ENCODE measurements at places on chromosomes 4 and X.

DNA sequence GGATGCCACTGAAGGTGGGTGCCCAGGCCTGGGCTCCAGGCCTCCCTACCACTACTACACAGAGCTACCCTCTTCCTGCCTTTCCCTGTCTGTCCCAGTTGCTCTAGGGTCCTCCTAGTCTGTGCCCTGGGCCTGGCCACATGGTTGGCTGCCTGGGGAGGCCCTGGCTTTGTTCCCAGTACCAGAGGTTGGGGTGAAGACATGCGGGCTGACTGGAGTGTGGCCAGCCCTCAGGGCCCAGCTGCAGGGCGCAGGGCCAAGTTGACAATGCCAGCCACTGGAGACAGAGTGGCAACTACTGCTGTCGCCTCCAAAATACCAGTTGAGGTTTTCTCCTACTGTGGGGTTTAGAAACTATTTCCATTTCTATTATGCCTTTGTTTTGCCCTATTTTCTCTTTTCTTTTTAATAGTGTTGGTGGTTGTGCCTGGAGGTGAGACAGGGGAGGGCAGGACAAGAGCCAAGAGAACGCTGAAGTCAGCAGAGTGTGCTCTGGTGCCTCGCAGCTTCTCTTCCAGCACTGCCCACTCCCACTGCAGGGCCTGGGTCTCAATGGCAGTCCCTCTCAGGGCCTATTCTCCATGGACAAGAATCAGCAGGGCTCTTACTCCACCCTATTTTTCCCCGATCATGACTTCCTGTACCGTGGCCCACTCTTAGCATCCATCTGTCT lies 32.2 kb upstream of the XPNPEP2 start:
- peak; percentile 54 for DNase-seq

DNA sequence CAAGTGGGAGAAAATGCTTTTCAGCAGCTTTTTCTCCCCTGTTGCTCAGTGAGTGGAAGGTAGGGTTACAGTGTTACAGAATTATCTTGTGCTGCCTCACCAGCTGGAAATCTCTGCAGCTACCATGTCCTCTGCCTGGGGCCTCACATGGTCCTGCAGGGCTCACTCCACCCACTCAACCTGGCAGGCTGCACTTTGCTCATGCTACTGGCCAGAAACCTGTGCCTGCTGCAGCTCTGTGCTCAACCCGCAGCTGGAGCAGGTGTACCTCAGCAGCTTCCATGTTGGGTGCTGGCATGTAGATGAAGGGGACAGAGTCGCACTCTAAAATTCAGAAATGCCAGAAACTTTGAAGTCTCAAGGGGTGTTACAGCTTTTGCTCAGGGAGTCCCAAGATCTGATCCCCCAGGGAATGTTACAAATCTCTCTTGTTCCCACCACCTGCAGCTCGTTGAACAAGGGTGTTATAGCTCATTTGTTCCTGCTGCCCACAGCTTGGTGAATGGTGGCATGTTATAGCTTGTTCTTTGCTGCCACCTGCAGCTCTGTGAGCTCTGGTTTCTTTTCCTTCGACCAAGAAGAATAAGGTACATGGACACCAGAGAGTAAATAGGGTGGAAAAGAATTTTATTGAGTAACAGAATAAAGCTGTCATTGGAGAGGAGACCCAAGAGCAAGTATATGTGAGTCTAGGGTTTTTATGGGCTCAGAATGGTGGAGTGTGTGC lies 845.8 kb downstream of the TECRL start:
- no peak for DNase-seq

- DNase-seq = no peak
Observed at GRCh38 chrX:42077675-42078074, 154.3 kb upstream of the CASK start.

DNA sequence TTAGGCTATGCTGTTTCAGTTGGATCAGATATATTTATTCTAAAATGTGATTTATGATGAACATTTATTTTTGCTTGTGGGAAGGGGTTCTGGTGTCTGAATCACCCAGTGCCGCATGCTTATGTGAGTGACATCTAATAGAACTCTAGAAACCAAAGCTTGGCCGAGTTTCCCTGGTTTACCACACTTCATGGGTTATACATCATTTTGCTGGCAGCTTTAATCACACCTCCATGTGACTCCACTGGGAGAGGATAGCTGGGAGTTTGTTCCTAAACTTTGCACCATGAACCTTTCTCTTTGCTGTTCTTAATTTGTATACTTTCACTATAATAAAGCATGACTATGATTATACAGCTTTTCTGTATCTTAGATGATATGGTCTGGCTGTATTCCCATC lies 382.9 kb downstream of the INPP4B start:
- no peak for DNase-seq

- no peak for DNase-seq
Observed at GRCh38 chr4:182799515-182800215, 117.5 kb downstream of the DCTD start.

DNA sequence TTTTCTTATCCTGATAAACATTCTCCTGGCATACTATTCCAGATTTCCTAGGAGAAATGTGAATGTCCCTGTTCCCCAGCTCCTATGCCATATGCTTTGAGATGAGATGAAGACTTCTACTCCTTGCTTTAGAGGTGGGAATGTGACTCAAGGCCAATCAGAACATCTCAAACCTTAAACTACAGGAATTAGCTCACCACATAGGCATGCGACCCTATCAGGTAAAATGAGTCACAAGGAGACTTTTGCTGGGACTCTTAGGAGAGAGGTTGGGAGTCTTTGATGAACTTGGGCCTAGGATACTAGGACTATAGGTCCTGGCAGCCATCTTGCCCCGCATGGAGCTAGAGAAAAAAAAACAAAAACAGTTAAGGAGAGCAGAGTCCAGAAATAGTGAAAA lies 5.8 kb upstream of the USO1 start:
- no peak for DNase-seq

GRCh38 chr4:15234856-15235126 lies 193.0 kb upstream of the C1QTNF7 start:
- DNase-seq = no peak

DNA sequence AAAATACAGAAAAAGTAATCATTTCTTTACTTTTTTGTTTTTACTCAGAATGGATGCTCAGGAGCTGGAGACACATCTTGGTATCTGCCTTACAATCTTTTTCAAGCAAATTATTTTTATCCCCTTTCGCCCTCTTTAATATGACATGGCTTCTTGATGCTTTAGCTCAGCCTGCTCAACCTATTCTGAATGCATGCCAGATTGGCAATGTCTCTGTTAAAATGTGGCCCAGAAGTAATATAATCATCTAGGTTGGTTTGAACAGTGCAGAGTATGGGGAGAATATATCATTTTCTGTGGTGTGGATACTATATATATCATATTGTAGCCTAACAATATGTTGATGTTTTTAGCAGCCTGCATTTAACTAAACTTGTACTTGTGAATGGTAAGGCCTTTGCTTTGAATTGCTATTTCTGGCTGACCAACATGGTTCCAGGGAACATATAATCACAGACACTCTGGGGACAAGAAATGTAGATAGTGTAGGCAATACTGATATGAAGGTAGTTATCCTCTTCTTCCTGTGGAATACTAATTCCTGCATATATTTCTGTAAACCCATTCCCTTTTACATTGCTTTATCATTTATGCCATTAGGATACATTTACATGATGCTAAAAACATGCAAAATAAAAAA lies 282.7 kb downstream of the PPP3CA start:
- DNase-seq = no peak

GRCh38 chrX:106401965-106402559 lies 209.7 kb upstream of the RADX start:
- no peak for DNase-seq

- DNase-seq = no peak
Observed at GRCh38 chrX:77962068-77962902, 7.2 kb downstream of the PGAM4 start.
